ENCODE measurements at places on chromosomes 16 and 17.
A peak's percentile ranks its signal among the peaks of the same experiment; 100 is the strongest.

DNA sequence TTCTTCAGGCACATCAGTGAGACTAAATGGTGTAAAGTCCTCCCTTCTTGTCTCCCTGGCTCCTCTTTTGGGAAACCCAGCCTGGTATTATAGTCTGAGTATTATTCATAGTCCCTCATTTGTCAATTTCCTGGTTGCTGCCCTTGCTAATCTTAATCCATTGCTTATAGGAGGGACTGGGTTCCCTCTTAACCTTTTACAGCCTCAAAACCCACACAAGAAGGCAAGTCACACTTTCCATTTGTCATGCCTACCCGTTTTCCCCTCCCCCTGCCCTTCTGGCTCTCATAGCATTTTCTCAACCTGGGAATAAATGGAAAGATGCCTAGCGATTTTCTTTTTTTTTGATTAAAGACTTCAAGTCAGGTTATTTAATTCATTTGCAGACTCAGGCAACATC lies 124.8 kb downstream of the MAP2K6 start:
- DNase-seq = no peak

GRCh38 chr16:84036982-84037425 lies 5.6 kb downstream of the SLC38A8 start:
- no peak for DNase-seq

GRCh38 chr16:8346294-8346693 lies 244.0 kb downstream of the TMEM114 start:
- no peak for DNase-seq

DNA sequence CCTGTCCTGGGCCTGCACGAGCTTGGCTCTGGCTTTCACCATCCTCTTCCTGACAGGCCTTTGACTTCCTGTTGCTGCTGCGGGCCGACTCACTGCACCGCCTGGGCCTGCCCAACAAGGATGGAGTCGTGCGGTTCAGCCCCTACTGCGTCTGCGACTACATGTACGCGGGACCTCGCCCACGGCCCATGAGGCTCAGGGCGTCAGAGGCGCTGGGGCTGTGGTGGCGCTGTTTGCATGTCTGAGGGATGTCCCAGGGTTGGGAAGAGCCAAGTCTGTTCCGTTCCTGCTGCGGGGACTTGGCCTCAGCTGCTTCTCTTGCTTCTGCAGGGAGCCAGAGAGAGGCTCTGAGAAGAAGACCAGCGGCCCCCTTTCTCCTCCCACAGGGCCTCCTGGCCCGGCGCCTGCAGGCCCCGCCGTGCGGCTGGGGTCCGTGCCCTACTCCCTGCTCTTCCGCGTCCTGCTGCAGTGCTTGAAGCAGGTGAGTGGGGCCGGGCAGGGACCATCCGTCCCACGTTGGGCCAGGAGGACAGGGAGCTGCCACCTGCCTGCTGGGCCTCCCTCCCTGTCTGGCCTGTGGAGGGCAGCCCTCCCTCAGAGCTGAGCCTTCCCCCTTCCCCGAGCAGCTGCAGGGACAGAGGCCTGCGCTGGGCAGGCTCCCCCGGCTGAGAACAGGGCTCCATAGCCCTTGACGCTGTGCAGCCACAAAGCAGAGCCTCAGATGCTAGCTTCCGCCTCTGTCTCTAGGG lies 23.8 kb downstream of the TSC2 start:
- DNase-seq = no peak

DNA sequence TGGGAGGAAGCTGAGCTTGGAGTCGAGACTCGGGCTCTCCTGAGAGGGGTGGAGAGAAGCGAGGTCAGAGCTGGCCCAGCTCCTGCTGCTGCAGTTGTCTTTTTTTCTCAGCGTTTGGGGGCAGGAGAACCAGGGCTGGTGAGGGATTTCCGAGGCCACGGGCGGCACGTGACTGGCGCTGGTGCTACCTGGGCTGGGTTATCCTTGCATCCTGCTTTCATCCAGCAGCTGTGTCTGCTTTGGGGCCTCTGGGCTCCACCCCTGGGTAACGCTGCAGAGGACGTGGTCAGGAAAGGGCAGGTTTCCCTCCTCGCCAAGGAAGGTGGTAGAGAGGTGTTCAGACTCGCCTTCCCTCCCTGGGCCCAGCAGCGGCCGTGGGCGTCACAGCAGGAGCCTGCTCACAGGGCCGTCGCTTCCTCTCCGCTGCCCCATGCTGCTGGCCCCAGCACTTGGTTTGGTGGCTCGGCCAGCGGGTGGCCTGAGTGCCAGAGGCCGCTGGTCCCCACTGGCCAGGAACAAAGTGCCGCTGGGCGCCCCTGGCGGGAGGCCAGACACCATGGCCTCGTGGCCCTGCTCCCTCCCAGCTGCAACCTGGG lies 22.5 kb downstream of the GSE1 start:
- DNase-seq = no peak

DNA sequence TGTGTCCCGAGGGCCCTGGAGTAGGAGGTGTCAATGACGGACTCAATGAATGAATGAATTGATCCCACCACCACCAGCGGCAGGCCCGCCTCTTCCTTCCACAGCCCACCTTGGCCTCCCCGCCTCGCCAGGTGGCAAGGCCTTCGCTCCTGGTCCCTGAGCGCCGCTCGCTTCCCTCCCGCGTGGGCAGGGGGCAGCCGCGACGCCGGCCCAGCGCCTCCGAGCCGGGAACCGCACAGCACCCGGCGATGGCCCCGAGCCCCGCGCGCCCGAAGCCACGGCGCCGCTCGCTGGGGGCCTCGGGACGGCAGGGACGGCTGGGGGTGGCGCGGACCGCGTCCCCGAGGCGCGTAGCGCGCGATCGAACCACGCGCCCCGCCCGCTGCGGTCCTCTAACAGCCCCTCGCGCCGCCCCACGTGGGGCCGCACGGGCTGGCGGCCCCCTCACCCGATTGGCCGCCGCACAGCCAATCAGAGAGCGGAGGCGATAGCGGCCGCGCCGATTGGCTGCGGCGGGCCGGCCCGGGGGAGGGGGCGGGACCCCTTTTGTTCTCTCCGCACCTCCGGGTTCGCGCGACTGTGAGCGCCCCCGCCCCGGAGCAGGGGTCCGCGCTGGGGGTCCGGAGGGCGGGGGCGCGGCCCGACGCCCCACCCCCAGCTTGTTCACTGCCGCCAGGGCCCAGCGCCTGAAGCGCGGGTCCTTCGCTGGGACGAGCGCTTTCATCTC lies 31.4 kb downstream of the ACTG1 start:
- peak; percentile 29 for DNase-seq

- DNase-seq = no peak
Measured at GRCh38 chr17:57784226-57784895, 39.3 kb upstream of the CCDC182 start.

GRCh38 chr17:2481760-2482159 lies 29.9 kb downstream of the METTL16 start:
- no peak for DNase-seq
